ENCODE measurements at places on chromosomes 3 and 15.

DNA sequence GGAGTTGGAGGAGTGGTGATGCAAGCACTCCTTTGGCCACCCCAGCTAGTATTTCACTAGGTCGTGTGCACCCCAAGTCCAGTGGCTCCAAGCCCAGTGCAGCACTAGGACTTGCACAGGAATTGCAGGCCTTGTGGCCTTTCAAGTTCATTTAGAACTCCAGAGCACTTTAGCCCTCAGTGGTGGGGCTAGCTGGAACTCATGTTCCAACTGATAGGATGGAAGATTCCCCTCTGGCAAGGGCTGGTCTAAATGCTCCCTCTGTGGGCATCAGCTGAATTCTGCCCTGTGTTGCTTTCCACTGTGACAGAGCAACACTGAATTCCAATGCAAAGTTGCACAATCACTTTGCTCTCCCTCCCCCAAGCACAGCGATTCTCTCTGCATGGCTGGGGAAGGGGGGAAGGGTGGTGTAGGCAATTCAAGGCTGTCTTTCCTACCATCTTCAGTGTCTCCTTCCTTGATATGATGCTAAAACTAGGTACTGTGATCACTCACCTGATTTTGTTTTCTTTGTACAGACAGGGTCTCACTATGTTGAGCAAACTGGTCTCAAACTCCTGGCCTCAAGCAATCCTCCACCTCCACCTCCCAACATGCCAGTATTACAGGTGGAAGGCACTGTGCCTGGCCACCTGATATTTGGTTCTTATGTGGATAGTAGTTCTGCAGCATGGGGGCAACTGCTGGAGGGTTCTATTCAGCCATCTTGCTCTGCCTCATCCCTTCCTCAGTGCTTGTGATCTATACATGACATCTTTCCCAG is 10.3 kb downstream of the USF3 start:
- no peak for DNase-seq

DNA sequence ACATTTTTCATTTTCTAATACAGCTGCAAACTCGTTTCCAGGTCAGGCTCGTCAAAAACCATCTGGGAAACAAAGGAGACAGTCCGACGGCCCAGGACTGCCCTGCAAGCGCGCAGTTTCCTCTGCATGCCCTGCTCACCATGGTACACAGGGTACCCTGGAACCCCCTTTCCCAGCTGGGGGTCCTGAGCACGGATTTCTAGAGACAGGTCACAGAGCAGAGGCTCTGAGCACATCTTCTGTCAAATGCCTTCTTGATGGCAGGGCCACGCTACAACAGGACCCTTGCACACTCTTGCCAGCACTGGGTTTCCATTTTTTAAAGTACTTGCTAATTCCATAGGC is 8.1 kb downstream of the ZXDC start:
- no peak for DNase-seq

- no peak for DNase-seq
Observed at GRCh38 chr15:66070220-66070934, 183.2 kb downstream of the MEGF11 start.

- no peak for DNase-seq
Observed at GRCh38 chr15:28986108-28986507, 100.3 kb downstream of the APBA2 start.

GRCh38 chr3:46245146-46245545 is 2.9 kb downstream of the CCR3 start:
- DNase-seq, result no peak

DNA sequence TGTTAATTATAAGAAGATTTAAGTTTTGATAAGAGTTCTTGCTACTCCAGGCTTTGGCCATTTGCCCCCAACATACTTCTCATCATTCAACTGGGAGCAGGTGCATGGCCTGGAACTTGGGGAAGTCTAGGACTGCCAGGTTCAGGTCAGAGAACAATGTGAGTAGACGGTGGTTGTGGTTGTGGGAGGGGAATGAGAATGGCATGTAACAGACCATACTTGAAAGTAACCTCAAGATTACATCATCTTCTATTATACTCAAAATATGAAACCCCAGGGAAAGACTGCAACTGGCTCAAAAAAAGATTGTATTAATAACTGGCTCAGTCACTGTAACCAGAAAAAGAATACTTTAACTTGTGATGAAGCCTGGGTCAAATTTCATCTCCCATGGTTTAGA is 364.9 kb upstream of the DPPA4 start:
- DNase-seq, result no peak

DNA sequence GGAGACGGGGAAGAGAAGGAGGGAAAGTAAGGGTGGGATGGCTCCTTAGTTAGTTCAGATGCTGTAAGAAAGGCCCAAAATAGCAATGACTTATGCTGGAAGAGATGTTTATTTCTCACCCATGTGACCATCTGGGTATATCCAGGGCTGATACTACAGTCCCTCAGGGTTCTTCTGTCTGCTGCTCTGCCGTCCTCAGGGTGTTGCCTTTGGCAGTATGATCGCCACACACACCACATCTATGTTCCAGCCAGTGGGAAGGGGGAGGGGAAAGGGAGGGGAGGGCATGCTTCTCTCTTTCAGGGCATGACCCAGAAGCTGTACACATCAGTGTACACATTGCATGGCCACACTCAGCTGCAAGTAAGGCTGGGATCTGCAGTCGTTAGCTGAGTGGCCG is 10.2 kb downstream of the CD276 start:
- no peak for DNase-seq

- no peak for DNase-seq
Observed at GRCh38 chr3:114794894-114795630, 352.0 kb downstream of the ZBTB20 start.

GRCh38 chr3:153513236-153513635 is 351.2 kb downstream of the RAP2B start:
- no peak for DNase-seq

- DNase-seq, result peak; percentile 96
Observed at GRCh38 chr15:41774062-41774881, at the start of gene MAPKBP1. MAPKBP1 (plus strand) TSS chr15:41774484; CDS start chr15:41775276, 792 bp downstream.

- no peak for DNase-seq
Observed at GRCh38 chr3:40321818-40322217, 12.3 kb downstream of the EIF1B start.

- no peak for DNase-seq
Observed at GRCh38 chr3:173890091-173890490, 492.5 kb downstream of the NLGN1 start.

DNA sequence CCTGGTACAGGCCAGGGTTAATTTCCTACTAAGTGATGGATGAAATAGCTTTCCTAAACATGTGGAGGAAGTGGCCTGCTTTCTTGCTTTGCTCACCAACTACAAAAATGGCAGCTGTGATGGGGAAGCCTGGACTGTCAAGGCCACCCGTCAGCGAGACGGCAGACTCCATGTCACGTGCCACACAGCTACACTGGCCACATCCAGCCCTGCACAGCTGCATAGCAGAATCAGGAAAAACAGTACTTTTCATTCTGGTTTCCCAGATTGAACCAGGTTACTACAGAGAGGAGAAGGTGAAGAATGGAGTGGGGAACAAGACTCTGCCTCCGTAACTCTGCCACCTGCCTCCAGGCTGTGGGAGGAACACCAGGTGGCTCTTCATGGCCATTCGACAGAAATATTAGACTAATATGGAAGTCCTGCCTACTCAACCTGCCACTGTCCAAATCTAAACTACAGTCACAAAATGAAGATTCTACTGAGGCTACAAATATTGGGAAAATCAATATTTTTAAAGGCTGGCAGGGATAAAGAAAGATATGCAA is 174.3 kb downstream of the MAGI1 start:
- no peak for DNase-seq

- peak; percentile 22 for DNase-seq
Observed at GRCh38 chr3:128385080-128385832, 81.4 kb downstream of the DNAJB8 start.

DNA sequence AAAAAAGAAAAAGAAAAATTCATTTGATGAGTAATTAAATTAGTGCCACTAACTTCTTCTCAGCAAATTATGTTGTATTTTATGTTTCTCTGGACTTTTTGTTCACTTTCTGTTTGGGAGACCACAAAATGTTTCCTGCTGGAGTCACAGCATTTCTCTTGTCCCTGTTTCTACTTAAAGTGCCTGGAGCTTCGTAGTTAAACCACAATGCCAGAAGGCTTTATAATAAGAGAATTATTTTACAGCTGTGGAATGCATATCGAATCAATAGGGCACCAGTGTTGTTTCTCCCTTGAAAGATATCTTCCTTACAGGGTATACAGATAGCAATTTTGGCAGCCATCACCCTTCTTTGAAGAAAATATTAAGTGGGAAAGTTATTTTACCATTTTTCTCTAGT is 3.2 kb downstream of the DTWD1 start:
- no peak for DNase-seq

DNA sequence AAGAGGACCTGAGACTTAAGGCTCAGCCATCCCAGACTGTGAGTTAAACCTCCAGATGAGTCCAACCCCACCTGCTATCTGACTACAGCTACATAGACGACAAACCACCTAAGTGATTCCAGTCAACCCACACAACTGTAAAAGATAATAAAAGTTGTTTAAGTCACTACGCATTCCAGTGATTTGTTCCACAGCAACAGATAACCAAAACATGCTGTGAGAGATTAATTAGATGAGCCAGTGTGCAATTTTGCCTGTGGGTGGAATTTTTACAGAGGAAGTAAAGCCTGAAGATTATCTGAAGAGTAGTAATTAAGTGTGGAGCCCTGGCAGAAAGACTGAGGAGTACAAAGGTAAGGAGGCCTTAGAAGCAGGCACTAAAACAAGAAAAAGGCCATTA is 5.4 kb downstream of the BTBD1 start:
- DNase-seq, result no peak

DNA sequence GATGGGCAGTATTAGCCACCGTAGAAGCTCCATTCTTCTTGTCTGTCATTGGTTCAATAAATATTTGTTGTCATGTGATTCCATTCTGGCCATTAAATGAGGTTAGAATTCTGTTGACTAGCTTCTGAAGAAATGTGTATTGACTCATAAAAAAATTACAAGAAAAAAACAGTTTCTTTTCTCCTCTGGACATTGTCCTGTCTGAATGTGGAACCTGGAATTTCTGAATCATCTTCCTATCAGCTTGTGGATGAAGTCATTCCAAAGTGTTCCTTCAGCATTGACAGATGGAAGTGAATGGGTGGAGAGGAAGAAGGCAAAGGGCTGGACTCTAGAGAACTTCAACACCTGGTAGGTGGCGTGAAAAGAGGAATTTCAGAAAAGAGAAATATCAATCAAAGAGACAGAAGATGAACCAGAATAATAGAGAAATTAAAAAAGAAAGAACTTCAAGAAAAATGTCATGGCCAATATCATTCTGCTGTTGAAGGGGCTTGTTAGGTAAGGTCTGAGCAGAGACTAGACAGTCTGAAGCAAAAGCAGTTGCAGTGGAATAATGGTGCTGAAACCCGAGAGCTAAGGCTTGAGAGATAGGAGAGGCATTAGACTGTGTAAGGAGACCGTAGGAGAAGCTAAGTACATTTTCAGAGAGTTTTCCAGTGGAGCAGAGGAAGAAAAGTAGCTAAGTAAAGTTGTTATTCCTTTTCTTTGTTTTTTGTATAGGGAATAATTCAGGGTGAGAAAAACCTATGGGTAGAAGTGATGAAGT is 806.6 kb downstream of the SQOR start:
- no peak for DNase-seq

DNA sequence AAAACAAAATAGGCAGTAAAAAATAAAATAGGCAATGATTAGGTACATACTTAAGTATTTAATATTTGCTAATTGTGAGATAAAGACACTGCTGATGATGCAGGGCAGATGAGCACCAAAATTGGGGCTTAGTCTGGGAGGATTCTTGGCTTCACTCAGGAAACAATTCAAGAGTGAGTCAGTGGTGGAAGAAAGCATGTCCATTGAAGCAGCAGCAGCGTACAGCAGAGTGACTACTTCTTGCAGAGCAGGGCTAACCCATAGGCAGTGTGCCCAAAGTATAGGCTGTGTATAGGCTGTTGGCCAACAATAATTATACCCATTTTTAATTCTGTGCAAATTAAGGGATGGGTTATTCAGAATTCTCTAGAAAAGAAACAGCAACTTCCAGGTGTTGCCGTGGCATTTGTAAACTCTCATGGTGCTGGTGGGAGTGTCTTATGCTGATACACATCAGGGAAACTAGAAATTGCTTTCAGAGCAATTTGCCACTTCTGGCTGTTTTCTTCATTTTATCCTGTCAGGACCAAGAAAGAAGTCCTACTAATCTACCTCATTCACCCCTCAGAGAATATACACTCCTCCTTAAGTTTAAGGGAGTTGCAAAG is 317.3 kb upstream of the NAALADL2 start:
- DNase-seq, result no peak

GRCh38 chr3:163722405-163722804 is 1355.9 kb downstream of the SI start:
- DNase-seq, result no peak

DNA sequence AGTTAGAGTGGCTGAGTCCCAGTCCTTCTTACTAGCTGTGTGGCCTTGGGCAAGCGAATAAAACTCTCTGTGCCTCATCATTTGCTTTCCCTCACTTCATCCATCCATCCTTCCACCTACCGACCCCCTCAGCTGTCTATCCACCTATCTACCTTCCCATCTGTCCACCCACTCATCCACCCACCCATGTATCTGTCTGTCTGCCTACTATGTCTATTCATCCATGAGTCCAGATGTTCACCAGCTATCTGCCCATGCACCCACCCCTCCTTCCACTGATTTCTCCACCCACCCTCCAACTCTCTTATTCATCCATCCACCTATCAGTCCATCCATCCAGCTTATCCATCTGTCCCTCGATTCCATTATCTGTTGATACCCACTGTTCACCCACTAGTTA is 60.4 kb upstream of the ATP2B2 start:
- DNase-seq, result no peak

- DNase-seq, result no peak
Observed at GRCh38 chr15:85766001-85766831, 28.5 kb downstream of the KLHL25 start.

- no peak for DNase-seq
Observed at GRCh38 chr15:57468486-57468885, 92.2 kb downstream of the CGNL1 start.

Data from breast epithelium (tissue), 4 donors.